DMS153 (cell line): ENCODE measurements at places on chromosomes 12 and 14.

- DNase-seq, result no peak
These were observed 97.1 kb downstream of the SLC38A6 start for GRCh38 chr14:61077951-61078720.

GRCh38 chr14:70170976-70171375 is 17.8 kb downstream of the SLC8A3 start:
- DNase-seq, result no peak

DNA sequence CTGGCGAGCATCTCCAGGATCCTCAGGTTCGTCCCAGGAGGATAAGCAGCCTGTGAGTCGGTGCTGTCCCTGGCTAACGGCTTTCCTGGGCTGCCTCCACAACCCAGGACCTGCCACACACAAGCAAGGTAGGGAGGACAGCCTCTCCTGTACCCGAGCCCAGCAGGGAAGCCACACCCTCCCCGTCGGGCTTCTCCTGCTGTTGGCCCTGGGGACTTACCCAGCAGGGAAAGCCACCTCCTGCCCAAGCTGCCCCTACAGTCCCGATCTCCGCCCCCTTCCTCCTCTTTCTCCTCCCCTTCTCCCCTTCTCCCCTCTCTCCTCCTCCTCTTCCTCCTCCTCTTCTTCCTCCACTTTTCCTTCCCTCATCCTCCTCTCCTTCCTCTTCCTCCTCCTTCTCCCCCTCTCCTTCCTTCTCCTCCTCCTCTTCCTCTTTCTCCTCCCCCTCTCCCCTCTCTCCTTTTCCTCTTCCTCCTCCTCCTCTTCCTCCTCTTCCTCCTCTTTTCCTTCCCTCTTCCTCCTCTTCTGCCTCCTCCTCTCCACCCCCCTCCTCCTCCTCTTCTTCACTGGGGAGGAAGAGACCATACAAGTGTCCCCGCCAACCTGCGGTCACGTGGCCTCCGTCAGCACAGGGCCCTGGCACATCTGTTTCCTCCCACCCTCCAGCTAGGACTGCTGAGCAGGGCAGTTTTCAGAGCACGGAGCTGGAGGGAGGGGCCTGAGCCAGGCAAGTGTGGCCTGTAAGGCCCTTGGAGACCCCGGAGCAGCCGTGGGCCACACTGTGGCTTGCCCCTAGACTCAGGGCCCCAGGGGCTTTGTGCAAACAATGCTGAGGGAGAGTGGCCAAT is 17.3 kb upstream of the RFLNA start:
- DNase-seq, result peak; percentile 25

DNA sequence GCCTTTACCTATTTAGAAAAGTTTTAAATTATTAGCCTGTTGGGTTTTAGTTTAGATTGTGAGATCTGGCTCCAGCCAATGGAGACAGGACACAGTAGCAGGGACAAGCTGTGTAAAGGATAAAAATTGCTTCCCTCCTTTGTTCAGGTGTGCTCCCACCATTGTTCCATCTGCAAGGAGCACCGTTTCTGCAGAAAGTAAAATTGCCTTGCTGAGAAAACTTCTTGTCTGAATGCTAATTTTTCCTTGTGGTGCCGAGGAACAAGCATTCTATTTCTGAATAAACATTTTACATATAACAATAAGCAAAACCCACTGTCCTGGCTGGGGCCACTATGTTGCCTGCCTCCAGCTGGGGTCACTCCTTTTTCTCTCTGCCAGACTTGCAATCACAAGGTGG is 72.7 kb upstream of the ZFP36L1 start:
- no peak for DNase-seq

- no peak for DNase-seq
These were observed 30.3 kb upstream of the ADIPOR2 start for GRCh38 chr12:1660304-1661187.

GRCh38 chr14:92655419-92656201 is 92.8 kb downstream of the LGMN start:
- DNase-seq, result no peak

DNA sequence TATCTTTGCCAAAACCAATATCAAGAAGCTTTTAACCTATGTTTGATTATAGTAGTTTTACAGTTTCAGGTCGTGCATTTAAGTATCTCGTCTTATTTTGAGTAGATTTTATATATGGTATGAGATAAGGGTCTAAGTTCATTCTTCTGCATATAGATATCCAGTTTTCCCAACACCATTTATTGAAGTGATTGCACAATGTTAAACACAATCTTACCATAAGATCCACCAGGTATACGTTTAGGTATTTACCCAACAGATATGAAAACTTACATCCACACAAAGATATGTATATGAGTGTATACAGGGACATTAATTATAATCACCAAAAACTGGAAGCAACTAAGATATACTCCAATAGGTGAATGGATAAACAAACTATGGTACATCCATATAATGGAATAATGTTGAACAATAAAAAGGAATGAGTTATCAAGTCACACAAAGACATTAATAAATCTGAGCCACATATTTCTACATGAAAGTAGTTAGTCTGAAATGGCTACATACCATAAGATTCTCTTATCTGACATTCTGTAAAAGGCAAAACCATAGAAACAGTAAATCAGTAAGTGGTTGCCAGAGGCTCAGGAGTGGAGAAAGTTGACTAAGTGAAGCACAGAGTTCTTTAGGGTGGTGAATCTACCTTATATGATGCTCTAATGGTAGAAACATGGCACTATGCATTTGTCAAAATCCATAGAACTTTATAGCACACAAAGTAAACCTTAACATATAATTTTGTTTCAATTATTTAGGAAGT is 222.6 kb downstream of the NUAK1 start:
- DNase-seq, result no peak

DNA sequence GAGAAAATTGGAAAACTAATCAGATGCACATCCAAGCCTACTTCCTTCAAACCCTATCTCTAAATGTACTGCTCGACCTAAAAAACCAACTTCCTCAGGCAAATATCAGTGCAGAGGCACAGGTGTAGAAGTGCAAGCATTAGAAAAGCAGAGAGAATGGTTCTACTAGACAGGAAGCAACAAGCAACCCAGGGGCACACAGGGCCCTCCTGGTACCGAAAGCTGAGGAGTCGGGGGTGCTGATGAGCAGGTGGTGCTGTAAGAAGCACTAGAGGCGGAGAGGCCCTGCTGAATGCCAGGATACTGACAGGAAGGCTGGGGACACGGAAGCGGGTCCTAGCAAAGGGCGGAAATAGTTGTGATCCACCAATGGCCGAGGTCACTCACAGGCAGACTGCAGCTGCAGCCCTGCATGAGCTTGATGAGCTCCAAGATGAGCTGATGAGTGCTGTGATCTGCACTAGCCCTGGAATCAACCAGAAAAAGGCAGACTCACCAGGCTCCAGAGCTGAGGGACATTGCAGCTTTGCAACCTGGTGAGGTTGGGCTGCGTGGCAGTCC is 85.9 kb downstream of the TTC7B start:
- no peak for DNase-seq

- DNase-seq, result no peak
These were observed 684.5 kb downstream of the C12orf50 start for GRCh38 chr12:87344699-87345098.

GRCh38 chr12:31431721-31432240 is 105.8 kb upstream of the SINHCAF start:
- DNase-seq, result no peak
